ENCODE measurements at places on chromosomes 4 and X.

DNA sequence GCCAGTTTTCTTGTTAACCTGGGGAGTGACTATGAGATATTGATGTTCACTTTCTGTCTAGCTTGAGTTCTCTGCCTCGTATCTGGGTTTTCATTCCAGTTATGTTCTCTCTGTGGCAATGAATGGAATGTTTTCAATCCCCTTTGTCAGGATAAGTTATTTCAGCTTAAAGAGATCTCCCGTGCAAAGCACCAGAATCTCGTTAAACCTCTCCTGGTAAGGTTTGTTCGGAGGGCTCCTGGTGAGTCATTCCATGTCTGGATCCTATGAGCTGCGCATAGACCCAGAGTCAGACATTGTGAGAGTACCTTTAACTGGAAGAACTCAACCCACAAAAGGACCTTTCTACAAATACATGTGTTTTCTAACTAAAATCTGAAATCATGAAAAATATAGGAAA, 51.0 kb downstream of the KDR start:
- DNase-seq, result no peak

DNA sequence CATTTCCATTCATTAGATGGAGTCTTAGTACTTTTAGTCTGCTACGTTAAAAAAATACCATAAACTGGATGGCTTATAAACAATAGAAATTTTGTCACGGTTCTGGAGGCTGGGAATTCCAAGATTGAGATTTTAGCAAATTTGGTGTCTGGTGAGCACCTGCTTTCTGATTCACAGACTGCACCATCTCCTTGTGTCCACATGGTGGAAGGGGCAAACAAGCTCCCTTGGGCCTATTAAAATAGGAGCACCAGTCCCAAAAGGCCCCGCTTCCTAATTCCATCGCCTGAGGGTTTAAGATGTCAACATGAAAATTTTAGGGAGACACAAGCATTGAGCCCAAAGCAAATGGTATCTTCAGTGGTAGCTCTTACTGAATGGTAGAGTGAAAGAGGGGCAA, 120.5 kb upstream of the MAP9 start:
- DNase-seq, result no peak

DNA sequence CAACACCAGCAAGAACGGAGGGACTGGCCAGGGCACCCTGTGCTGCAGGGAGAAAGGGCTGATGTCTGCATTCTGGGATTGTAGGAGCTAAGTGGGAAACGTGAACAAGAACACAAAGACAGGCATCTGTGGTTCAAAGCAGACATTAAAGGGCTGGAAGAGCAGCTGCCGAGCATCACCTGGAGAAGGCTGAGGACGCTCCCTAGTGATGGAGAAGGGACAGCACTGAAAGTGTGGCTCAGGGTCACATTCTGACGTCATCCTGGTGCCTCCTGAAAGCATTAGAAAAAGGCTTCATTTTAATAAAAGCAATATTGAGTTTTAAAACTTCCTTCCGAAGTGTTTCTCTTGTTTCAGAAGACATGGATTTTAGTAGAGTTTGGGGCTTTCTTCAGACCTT, 62.3 kb downstream of the CLDN22 start:
- no peak for DNase-seq

- no peak for DNase-seq
These were observed 1411.1 kb upstream of the PCDH7 start for GRCh38 chr4:29309050-29309449.

GRCh38 chr4:26458157-26458561, 32.1 kb downstream of the CCKAR start:
- DNase-seq, result no peak

DNA sequence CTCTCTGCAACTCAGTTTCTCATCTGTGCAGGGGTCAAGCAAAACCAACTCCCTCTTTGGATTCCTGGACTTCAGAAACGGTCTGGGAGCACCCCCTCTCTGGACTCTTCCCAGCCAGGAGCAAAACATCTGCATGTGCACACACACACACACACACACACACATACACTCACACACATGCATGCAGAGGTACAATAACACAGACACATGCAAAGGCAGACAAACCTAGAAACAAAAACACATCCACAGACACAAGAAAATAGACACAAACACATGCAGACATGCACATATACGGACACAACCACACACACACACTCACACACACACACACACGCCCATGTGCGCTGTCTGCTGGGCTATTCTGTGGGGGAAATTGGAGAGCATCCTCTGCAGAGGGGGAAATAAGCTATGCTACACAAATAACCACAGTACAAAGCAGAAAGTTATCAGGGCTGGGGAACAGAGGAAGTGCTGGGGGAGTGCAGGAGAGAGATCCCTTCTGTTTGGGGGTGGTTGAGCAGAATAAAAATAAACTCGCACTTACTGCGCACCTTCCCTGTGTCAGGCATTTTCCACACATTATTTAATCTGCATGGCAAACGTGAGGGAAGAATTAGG, 19.9 kb downstream of the IQSEC2 start:
- no peak for DNase-seq

GRCh38 chr4:137997496-137997895, 244.7 kb downstream of the SLC7A11 start:
- no peak for DNase-seq

- no peak for DNase-seq
These were observed 97.6 kb downstream of the RAB28 start for GRCh38 chr4:13386405-13387107.

DNA sequence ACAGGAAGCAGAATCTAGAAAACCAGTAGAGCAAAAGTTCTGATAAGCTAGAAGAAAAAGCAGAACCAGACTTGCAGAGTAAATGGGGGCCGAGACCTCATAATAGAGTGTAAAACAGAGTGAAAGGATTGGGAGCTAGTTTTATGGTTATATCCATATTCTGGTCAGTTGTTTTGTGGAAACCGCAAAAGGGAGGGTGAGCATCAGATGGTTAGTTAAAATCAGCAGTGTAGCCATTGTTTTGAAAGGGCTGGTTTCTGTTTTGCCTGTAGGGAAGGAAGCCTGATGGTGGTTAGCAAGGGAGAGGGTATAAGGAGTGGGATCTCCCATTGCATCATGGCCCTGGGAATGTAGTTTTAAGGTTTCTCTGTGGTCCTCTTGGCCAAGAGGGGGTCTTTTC, 17.2 kb upstream of the CCNI start:
- DNase-seq, result no peak

GRCh38 chr4:155609455-155610059, 57.1 kb upstream of the GUCY1A1 start:
- DNase-seq, result no peak

DNA sequence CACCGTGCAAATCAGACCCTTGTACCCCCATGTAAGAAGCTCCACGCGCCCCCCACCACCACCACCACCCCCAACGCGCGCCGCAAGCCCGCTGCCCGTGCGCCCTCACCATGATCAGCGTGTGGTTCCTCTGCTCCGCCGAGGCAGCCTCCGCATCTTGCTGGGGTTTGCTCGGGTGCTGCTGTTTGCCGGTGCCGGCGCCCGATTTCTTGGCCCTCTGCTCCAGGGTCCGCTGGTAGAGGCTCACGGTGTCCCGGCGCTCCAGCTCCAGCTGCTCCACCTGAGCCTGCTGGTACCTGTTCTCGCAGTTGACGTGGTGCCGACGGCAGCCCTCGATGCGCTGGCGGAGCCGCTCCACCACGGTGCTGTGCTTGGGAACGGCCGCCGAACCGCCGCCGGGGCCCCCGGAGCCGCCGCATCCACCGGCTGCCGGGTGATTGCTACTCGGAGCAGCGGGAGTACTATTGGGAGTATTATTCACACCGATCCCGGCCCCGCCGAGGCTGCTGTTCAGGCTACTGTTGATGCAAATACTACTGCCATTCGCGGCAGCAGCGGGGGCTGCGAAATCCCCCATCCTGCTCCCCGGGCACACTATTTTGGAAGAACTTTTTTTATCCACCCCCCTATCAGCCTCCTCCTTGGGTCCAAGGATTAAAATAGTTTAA, 1.1 kb downstream of the MAML3 start:
- DNase-seq, result peak; percentile 48
